ENCODE measurements at places on chromosomes 5 and 9.

DNA sequence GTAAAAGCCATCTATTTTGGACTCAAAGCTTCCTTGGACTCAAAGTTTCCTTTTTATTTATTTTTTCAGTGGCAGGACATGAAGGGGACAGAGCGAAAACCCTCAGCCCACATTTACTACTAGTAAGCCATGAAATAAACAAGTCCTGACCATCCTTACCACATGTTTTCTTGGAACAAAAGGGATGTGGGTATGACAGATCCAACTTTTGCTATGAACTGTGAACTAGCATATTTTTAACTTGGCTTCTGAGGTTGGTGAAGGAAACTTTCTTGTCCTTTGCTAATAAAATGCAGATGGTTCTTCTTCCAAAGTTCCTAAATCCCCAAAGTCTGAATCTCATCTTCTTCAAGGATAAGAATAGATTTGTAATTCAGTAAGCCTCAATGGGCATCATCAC is 122.7 kb upstream of the TNC start:
- DNase-seq = no peak

DNA sequence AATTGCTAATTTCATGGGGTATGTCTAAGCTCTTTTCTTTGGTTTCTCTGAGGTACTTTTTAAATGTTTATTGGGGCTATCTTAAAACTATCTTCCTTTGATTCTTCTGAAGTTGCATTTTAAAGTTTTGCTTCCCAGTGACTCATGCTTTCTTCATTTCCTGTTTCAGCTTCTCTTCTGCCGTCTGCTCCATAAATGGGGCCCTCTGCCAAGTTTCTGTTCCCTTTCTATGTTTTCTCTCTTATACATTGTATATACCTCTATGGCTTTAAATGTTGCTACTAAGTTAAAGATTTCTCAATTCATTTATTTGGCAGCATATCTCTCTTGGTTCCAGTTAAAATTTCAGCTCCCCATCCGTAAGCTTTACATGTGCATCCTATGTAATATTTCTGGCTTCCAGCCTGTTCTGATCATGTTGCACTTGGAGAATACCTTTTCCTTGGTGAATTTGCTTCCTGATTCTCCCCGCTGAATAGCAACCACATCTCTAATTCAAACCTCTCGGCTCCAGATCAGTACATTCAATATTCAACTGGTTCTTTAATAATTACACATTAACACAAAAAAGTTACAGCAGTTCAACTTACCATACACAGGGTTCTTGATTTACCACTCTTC is 125.3 kb downstream of the ST8SIA4 start:
- DNase-seq = no peak

DNA sequence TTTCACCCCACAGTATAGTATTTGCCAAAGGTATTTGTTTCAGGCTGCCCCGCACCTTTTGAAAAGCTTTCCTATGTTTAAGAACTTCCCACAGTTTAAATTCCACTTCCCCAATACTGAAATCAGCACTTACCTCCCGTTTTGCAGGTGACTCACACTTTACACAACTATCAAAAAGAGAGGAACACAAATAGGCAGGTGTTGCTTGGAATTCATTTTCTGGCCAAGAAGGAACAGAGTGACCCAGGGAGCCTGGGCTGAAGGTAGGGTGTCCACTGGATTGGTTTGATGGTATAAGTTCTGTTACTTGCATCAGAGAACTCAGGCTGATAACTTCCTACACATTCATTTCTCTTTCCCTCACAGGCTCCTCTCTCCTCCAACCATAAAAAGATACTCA is 60.1 kb upstream of the SLC30A5 start:
- DNase-seq = no peak

- DNase-seq = no peak
Measured at GRCh38 chr5:172364773-172365172, 81.2 kb upstream of the UBTD2 start.

DNA sequence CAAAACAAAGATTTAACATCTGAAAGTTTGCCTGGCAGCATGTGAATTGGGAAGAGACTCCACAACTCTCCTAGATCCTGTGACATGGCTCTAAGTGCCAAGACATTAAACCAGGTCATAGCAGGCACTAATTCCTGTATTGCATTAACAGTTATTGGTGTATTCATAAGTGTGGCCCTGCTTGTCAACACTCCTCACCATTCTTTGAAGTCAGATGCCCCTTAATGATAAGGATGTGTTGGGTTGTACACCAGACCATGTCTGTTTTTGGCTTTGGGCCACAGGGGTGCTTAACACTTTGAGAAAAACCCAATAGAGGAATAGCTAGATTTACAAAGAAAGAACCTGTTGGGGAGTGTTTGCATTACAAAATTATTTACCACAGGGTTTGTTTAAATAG is 43.4 kb upstream of the PDE8B start:
- DNase-seq = no peak

DNA sequence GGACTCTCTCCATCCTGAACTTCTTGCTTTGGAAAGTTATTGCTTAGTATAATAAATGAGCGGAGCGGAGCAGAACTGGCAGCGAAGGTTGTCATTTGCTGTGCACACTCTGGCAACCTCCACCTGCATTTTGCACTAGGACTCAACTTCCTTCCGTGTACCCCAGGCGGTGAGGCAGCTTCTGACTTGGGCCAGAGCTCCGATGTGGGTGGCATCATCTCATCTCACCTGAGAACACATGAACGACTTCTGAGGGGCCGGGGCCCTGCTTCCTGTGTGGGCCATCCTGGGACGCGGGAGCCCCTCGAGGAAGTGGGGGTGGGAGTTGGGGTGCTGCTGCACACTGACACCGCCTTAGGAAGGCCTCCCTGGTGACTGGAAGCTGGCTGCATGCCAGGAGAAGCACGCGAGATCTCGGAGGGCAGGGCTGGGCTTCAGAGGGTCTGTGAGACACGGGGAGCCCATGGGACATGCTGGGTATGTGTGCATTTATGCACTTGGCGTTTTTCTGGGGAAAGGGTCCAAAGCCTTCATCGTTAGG is 56.5 kb upstream of the COL5A1 start:
- DNase-seq = no peak

GRCh38 chr5:58493141-58493540 is 1.9 kb downstream of the GAPT start:
- no peak for DNase-seq

- no peak for DNase-seq
Measured at GRCh38 chr9:88007291-88007650, 32.9 kb upstream of the CDK20 start.

- no peak for DNase-seq
Measured at GRCh38 chr9:87195306-87195705, 248.0 kb upstream of the GAS1 start.

DNA sequence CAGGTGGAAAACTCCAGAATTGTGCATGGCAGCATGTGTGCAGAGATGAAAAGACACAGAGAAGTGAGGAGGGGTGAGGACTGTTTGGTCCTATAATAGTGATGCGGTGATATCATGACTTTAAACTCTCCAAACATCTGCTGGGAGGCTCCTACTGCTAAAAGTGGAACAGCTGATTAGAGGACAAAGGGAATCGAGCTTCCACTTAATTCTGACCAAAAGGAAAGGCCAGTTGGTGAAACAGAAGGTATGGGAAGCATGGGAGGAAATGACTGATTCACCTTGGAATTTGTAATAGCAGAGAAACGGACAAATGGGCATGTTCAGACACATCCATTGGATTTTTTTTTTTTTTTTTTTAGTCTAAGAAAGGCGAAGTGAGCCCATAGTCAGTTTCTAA is 67.5 kb upstream of the MAMDC2 start:
- DNase-seq = no peak

DNA sequence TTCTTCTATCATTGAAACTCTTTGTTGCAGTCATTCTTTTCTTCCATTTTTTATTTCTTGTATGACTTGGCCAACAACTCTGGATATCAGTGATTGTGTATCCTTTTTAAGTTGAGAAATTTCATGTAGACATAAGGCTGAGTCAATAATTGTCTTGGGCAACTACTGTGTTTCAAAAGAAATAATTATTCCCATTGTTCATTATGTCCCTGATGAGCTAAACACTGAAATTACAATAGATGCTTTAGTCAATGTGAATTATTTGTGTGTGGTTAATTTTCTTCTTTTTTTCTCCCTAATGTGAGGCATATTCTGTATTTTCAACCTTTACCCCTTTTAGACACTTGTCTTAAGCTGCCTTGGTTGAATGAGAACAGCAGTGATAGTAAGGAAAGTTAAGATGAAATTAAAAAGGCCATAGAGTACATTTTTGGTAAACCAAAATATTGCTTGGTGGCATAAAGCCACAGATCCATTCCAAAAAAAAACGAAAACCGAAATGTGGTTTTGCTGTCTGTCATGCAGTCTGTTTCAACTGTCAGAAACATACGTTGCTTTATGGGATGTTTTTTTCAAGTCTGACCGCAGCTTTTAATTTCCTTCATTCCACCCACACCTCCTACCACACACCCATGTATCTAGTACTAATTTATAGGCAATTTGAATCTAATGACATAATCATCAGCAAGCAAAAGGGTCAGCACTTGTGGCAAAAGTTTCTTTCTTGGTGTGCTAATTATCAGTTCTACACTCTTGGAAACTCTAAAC is 21.1 kb downstream of the TLE4 start:
- DNase-seq = no peak

DNA sequence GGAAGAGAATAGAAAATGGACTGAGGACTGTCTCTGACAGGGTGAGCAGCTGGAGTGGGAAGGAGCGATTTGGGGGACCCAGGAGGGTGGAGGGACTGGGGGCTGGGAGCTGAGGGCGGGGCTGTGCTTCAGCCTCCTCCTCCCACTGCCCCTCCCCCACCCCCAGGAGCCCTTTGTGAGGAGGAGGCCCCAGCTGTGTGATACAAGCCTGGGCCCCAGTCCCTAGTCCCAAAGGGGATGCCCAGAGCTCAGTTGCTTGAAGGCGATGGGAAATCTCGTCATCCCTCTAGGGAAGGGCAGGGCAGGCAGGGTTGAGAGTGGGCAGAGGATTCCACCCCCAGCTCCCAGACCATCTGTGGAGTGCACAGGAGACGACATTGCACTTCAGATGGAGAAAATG is at the start of gene SPATA31E1:
TSS of gene SPATA31E1 (plus strand) at position 251 of the 400 bp plus-strand sequence. CDS start at position 266, 15 bp downstream.
- no peak for DNase-seq

GRCh38 chr5:79954620-79955019 is 36.4 kb downstream of the MTX3 start:
- no peak for DNase-seq

DNA sequence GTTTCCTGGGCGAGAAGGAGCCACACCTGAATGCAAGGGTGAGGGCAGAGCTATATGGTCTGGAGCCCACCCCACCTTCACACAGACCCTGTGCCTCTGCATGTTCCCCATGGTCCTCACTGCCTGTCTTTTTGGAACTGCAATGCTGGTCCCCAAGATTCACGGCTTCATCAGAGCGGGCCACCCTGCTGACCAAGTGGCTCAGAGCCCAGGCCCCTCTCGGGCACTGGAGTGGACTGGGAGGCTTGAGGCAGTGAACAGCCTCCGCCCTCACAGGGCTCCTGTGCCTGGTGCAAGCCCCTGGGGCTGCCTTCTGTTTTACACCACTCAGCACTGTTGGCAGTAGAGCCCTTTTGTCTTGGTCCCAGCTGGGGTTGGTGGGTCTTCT is 143.2 kb downstream of the CACNA1B start:
- no peak for DNase-seq

- no peak for DNase-seq
Measured at GRCh38 chr5:65190328-65191053, 291.2 kb downstream of the ADAMTS6 start.

GRCh38 chr5:58501778-58502417 is 10.7 kb downstream of the GAPT start:
- no peak for DNase-seq

- no peak for DNase-seq
Measured at GRCh38 chr5:58044166-58044565, 415.7 kb downstream of the PLK2 start.

DNA sequence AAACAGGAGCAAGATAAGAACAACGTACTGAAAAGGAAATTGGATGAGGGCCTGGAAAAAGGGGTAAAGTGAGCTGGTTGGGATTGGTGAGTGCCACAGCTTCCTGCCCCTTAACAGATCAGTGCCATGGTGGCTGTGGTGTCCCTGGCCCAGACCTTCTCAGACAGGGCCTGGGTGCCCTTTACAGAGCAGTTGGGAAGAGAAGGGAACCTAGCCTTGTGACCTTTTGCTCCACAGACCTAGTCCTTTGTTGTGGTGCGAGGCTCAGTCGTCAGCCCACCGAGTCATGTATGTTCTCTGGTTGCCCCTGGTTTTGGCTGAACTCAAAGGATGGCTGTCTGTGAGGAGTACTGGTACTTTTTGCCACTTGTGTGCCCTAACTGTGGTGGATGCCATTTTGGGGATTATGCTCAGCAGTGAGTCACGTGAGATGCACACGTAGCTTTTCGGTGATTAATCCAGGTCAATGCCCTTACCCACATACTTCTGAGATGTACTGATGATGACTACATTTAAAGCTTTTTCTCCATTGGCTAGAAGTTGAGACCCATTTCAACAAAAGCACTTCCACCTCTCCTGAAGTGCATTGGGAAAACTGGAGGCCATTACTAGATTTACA is 48.4 kb downstream of the EXOSC2 start:
- no peak for DNase-seq

DNA sequence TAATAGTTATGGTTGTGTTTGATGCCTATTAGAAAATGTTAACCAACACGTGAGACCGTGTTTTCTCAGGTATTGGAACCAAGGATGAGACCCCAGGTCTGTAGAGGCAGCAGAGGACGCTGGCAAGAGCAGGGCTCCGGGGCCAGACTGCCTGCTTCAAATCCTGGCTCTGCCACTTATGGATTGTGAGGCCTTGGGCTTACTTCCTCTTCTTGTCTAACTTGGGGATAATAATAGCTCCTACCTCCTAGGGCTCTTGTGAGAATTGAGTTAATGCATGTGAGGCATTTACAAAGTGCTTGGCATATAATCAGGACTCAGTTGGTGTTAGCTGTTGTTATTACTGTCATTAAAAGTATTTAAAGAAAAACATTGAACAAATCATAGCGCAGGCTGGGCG is 85.5 kb upstream of the PITX1 start:
- no peak for DNase-seq

DNA sequence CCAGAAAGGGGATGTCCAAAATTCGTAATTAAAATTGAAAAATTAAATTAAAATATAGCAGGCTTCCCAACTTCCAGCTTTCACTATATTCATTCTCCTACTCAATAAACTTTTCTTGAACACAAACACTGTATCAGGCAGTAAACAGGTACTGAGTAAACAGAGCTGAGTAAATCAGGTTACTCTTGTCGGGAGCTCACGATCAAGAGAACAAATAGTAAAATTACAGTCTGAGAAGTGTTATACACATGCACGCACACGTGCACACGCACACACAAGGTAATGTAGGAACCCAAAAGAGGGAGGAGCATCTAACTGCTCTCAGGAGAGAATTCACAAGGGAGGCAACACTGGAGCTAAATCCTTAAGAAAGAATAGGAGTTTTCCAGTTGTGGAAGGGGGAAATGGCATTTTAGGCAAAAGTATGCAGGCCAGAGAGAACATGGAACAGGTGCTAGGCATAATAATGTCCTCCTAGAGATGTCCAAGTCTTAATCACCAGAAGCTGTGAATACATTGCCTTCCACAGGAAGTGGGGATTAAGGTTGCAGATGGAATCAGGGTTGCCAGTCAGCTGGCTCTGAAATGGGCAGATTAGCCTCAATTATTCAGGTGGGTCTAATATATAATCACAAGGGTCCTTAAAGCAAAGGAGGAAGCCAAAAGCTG is 598.8 kb upstream of the BRINP1 start:
- DNase-seq = no peak

Measured in left kidney (tissue), 8 donors.